ENCODE measurements at places on chromosomes 3 and 15. TPM values are rescaled to one million over a fixed set of nuclear protein-coding genes. Genes with fewer than 3 reads are reported as not detected.

The TTC23 gene
- total RNA-seq = 12.1 TPM

The CCR2 gene
- 2.1 TPM for total RNA-seq

- H3K27ac ChIP-seq = no peak overlapping the region
- peaks cover 11% of the 10 kb centered on the region for H3K36me3 ChIP-seq
- H3K4me1 ChIP-seq = no peaks in the 10 kb centered on the region
- DNase-seq = no peak
Observed at GRCh38 chr3:44803298-44803697, 41.7 kb downstream of the KIF15 start.

GRCh38 chr15:88797663-88798339 is 5.4 kb upstream of the ACAN start:
- H3K27ac ChIP-seq = no peak overlapping the region
- H3K36me3 ChIP-seq = no peaks in the 10 kb centered on the region
- H3K27me3 ChIP-seq = peaks cover 1% of the 10 kb centered on the region
- H3K4me1 ChIP-seq = peaks cover 2% of the 10 kb centered on the region
- H3K4me3 ChIP-seq = no peak overlapping the region
- no peak for DNase-seq

DNA sequence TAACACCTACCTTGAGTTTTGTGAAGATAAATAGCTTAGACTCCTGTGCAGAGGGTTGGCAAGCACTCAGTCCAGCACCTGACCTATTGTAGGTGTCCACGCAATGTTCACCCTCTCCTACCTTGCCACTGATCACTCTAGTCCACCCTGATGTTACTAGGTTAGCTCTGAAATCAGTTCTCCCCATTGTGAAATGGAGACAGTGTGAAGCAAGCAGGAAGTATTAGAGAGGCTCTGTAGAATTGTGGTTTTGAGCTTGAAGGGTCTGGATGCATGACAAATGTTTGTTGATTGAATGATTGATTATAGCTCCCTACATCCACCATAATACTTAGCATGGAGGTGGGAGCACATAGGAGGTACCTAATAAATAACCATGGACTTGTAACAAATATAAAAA is 199.7 kb downstream of the RPLP1 start:
- no peak for DNase-seq
- H3K4me3 ChIP-seq = no peak overlapping the region
- H3K36me3 ChIP-seq = no peaks in the 10 kb centered on the region
- H3K4me1 ChIP-seq = no peaks in the 10 kb centered on the region
- H3K27ac ChIP-seq = no peak overlapping the region
- peaks cover 3% of the 10 kb centered on the region for H3K27me3 ChIP-seq

The IQCF2 gene
- total RNA-seq = not detected

- peaks cover 28% of the 10 kb centered on the region for H3K4me1 ChIP-seq
- H3K36me3 ChIP-seq = no peaks in the 10 kb centered on the region
- H3K27me3 ChIP-seq = no peaks in the 10 kb centered on the region
- no peak overlapping the region for H3K4me3 ChIP-seq
Observed at GRCh38 chr3:177835917-177836316, 638.6 kb upstream of the TBL1XR1 start.

- no peaks in the 10 kb centered on the region for H3K4me1 ChIP-seq
- H3K27ac ChIP-seq = no peak overlapping the region
- no peaks in the 10 kb centered on the region for H3K36me3 ChIP-seq
- no peak overlapping the region for H3K4me3 ChIP-seq
Observed at GRCh38 chr3:127637971-127638370, 9.0 kb downstream of the PODXL2 start.

GRCh38 chr3:12300137-12300536 is 11.3 kb downstream of the PPARG start:
- H3K4me1 ChIP-seq = peaks cover 17% of the 10 kb centered on the region
- no peak overlapping the region for H3K27ac ChIP-seq
- H3K27me3 ChIP-seq = no peaks in the 10 kb centered on the region
- no peak overlapping the region for H3K4me3 ChIP-seq
- no peak for DNase-seq

DNA sequence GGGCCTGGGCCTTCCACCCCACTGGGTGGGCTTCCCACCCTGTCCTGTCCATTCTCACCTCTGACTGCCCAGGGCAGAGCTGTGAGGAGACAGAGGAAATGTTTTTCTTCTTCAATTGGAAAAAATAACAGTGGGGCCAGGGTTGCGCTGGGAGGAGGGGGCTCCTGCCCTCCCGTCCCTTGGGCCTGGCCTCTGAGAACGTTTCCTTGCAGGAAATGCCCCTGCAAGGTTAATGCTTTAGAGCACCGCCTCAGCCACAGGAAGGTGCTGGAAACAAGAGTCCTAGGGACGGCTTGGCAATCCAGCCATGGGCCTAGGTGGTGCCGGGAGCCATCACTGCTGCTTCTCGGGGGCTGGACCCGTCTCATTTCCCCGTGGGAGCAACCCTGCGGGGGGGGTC is 3.8 kb upstream of the PLXND1 start:
- H3K36me3 ChIP-seq = no peaks in the 10 kb centered on the region
- H3K4me1 ChIP-seq = peaks cover 87% of the 10 kb centered on the region

The OR4F15 gene
- not detected for total RNA-seq

The GASK1A gene
- 1.6 TPM for total RNA-seq

DNA sequence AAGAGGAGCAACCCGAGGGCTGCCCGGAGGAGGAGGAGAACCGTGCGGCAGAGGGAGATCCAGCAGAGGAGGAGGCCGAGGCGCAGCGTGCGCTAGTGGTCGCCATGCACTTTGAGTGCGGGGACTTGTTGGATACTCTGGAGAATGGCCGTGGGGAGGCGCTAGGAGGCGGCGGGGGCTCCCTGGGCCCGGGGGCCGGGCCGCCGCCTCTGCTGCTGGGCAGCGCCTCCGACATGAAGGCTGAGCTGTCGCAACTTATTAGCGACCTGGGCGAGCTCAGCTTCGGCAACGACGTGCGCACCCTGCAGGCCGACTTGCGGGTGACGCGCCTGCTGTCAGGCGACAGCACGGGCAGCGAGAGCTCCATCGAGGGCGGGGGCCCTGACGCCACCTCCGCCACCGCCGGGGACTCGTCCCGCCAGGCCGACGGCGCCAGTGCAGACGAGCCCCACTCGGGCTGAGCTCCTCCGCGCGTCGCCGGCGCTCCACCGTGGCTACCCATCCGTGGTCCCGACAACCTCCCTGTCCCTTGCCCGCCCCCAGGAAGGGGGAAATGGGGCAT is 2.0 kb downstream of the FAM43A start:
- H3K27me3 ChIP-seq = no peaks in the 10 kb centered on the region
- DNase-seq = no peak
- peak overlapping the region; percentile 72 for H3K4me3 ChIP-seq
- H3K36me3 ChIP-seq = no peaks in the 10 kb centered on the region

GRCh38 chr3:143306407-143306806 is 186.8 kb downstream of the CHST2 start:
- H3K27me3 ChIP-seq = no peaks in the 10 kb centered on the region
- no peak for DNase-seq
- H3K4me3 ChIP-seq = no peak overlapping the region
- no peaks in the 10 kb centered on the region for H3K4me1 ChIP-seq
- no peak overlapping the region for H3K27ac ChIP-seq

The PEX5L gene
- not detected for total RNA-seq

The DISP2 gene
- under 0.01 TPM for total RNA-seq

The MASP1 gene
- total RNA-seq = 1.1 TPM

- no peak overlapping the region for H3K27ac ChIP-seq
- H3K4me3 ChIP-seq = peak overlapping the region; percentile 38
- H3K4me1 ChIP-seq = peaks cover 44% of the 10 kb centered on the region
- H3K36me3 ChIP-seq = no peaks in the 10 kb centered on the region
- DNase-seq = no peak
Observed at GRCh38 chr15:89379251-89379695, 44.6 kb upstream of the POLG start.

DNA sequence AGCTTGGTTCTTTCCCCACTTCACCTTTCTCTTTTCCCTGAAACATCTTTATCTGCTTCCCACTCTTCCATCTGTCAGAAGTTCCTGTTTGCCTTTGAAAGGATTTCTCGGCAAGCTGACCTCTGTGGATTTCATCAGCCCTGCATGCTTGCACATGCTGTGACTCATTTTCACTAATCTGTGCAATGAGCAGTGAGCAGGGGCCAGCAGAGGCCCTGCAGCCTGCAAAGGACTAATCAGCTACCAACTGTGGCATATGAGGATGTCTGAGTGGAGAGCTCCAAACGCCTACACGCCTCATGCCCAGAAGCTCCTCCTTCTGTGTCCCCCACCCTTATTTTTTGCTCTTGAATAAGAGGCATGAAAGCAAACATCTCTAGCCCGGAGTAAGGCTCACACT is 333.0 kb upstream of the SEMA6D start:
- H3K36me3 ChIP-seq = no peaks in the 10 kb centered on the region
- no peak overlapping the region for H3K27ac ChIP-seq
- no peak for DNase-seq
- no peak overlapping the region for H3K4me3 ChIP-seq
- H3K4me1 ChIP-seq = peaks cover 9% of the 10 kb centered on the region

GRCh38 chr3:187504435-187504834 is 136.2 kb downstream of the RTP4 start:
- H3K4me1 ChIP-seq = no peaks in the 10 kb centered on the region
- H3K36me3 ChIP-seq = no peaks in the 10 kb centered on the region
- no peaks in the 10 kb centered on the region for H3K27me3 ChIP-seq

GRCh38 chr3:70273492-70273891 is 38.9 kb downstream of the MDFIC2 start:
- no peak for DNase-seq
- H3K27ac ChIP-seq = no peak overlapping the region
- no peaks in the 10 kb centered on the region for H3K27me3 ChIP-seq
- no peaks in the 10 kb centered on the region for H3K4me1 ChIP-seq
- no peaks in the 10 kb centered on the region for H3K36me3 ChIP-seq
- H3K4me3 ChIP-seq = no peak overlapping the region

GRCh38 chr15:43511012-43511885 is 6.2 kb upstream of the MAP1A start:
- H3K36me3 ChIP-seq = no peaks in the 10 kb centered on the region
- H3K4me1 ChIP-seq = peaks cover 21% of the 10 kb centered on the region
- peaks cover 13% of the 10 kb centered on the region for H3K27me3 ChIP-seq
- H3K4me3 ChIP-seq = peak overlapping the region; percentile 61
- DNase-seq = no peak

The LCTL gene
- total RNA-seq = not detected

The SEC22A gene
- total RNA-seq = 27.3 TPM

The GP5 gene
- total RNA-seq = not detected

- no peak overlapping the region for H3K4me3 ChIP-seq
- no peak overlapping the region for H3K27ac ChIP-seq
- H3K4me1 ChIP-seq = peaks cover 8% of the 10 kb centered on the region
- H3K36me3 ChIP-seq = no peaks in the 10 kb centered on the region
Observed at GRCh38 chr3:160883373-160883772, 127.3 kb downstream of the PPM1L start.

DNA sequence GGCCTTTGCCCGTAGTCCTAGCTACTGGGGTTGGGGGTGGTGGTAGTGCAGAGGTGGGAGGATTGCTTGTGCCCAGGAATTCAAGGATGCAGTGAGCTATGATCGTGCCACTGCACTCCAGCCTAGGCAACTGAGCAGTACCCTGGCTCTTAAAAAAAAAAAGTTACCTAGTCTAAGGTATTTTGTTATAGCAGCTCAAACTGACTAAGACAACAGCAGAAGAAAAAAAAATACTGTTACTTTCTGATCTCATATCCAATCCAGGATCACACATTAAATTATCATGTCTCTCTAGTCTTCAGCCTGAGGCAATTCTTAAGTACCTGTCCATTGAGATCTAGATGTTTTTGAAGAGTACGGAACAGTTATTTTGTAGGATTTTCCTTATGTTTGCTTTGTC is 39.8 kb downstream of the PDE8A start:
- no peak for DNase-seq
- H3K36me3 ChIP-seq = no peaks in the 10 kb centered on the region
- no peak overlapping the region for H3K27ac ChIP-seq

The RAB7A gene
- total RNA-seq = 93.0 TPM

DNA sequence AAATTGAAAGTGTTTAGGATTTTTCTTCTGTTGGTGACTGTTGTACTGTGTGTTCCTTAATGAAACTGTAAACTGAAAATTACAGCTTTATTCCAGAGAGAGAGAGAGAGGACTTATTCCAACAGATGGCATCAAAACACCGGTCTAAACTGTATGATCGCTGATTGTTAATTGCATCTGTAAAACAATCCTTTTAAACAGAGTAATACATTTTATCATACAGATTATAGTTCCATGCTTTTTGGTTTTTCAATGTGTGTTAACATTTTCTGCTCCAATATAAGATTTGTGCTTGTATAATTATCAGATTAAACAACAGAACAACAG is 289.7 kb upstream of the DNAJC19 start:
- no peaks in the 10 kb centered on the region for H3K36me3 ChIP-seq
- H3K4me1 ChIP-seq = no peaks in the 10 kb centered on the region
- DNase-seq = no peak

GRCh38 chr3:172651936-172652625 is 58.8 kb downstream of the NCEH1 start:
- H3K4me1 ChIP-seq = peaks cover 3% of the 10 kb centered on the region
- H3K27me3 ChIP-seq = no peaks in the 10 kb centered on the region
- no peak for DNase-seq

DNA sequence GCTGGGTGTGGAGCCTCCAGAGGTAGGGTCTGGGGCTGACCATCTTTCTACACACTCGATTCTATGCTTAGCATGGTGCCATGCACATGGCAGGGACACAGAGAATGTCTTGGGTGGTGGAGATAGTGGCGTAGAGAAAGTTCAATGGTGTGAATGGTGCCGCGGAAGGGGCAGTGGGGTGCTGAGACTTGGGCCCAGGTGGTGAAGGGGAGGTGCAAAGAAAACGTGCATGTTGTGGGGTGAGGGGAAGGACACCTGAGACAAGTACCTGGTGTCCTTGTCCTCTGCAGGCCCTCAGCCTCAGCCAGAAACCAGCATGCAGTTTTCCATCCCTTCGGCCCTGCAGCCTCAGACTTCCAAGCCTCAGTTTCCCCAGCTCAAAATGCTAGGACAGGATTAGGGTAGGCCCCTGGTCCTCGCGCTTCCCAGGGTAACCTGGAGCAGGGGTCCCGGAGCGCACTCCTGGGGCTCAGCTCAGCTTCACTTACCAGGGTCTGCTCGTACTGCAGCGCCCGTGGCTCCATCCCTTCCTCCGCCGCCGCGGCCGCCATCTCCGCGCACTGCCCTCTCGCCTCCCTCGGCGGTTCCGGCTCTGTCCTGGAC is 375 bp downstream of the CLCN2 start:
- peaks cover 16% of the 10 kb centered on the region for H3K4me1 ChIP-seq
- DNase-seq = no peak
- H3K27ac ChIP-seq = peak overlapping the region; percentile 99
- peak overlapping the region; percentile 64 for H3K4me3 ChIP-seq
- H3K27me3 ChIP-seq = no peaks in the 10 kb centered on the region
